RPMI7951 (cell line): ENCODE measurements at places on chromosomes 5 and 9. TPM values are rescaled to one million over a fixed set of nuclear protein-coding genes. Genes with fewer than 3 reads are reported as not detected.
A peak's percentile ranks its signal among the peaks of the same experiment; 100 is the strongest.

DNA sequence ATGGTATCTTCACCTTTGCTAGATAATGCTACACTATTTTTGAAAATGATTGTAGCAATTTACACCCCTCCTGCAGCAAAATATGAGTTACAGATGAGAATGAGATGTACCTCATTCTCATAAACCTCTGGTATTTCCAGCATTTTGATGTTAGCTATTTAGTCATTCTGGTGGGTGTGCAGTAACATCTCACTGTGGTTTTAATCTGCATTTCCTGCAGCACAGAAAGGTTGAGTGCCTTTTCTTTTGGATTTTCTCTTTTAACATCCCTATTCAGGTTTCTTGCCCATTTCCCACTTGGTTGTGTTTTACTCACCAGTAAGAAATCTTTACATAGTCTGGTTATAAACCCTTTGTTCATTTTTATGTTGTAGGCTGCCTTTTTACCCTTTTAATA is 206.2 kb downstream of the NR3C1 start:
- DNase-seq, result peak; percentile 41

DNA sequence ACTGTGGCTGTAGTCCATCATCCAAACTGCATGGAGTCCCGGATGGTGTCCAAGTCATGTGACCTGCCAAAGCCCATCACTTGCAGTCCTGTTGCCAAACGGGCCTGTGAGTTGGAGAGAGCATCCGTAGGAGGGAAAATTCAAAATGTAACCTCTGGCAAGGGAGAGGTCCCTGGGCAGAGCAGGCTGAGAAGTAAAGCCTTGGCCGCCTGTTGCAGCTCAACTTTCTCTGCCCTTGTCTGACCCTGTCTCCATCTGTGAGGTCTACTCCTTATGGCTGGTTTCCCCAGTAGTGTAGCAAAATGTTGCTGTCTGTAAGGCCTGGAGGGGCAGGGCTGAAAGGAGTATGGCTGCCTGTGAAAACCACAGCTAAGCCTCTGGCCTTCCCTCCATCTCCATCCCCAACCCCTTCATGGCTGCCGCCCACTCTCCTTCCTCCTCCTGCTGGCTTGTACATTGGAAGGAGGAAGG is 163.5 kb downstream of the SEMA6A start:
- DNase-seq, result no peak

DNA sequence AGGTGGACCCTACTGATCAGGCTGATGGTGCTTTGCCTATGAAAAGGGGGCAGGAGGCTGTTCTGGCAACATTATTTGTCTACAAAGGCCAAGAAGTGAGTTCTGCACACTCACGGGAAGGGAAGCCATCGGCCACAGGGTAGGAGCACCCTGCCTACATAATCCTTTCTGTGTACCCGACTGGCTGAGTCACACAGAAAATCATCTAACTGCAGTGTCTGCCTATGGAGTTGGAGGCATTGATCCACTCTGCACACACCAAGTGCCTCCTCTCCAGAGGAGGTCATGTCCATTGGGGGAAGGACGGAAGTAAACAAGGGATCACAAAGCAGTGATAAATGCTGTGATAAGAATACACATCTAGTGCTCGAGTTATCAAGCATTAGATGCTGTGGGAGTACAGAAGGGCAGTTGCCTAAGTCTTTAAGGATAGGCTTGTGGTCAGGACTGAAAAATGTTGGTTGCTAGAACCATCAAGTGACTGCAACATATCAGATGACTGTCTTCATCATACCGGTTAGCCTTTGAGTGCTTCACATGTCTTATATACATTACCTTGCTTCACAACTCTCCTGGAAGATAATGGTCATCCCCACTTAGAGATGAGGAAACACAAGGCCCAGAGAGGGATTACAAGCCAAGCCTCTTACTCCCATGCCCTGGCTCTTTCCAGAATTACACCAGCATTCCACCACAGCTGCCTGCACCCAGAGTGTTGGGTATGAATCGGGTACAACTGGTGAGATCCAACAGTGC is 1.3 kb upstream of the SLC2A8 start:
- no peak for DNase-seq

DNA sequence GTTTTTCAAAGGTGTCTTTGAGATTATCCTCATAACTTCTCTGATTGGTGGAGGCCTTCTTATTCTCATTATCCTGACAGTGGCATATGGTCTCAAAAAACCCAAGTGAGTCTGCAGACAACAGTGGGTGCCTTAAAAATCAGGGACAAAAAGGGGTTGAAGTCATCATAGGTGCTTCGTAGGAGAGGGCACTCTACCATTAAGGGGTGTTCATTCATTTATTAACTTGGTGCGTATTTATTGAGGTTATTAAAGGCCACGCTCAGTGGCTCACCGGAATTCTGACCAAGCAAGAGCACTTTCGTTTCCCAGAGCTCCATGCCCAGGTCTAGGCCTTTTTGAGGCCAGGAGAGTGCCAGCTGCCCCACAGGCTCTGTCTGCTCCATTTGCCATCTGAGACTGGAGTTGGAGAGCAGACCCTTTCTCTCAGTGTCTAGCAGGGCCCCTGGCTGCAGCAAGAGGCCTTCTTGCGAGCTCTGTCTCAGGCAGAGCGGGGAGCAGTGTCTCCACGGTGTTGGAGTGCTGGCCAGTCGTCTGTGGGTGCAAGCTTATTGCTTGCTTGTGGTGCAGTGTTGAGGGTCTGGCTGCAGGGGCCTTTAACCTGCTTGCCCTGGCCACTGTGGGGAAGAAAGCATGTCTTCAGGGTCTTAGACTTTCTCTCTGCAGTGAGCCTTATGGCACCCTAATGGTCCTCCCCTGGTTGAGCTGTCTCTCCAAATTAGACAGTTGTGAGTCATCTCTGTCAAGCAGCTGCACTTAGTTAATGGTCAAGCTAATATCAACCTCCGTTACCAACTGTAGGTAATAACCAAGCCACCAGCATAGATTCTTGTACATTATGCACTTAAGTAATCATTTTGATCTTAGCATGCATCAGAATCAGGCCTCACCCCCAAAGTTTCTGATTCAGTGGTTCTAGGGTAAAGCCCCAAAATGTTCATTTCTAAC is 62.6 kb downstream of the IL31RA start:
- no peak for DNase-seq

- DNase-seq, result no peak
Measured at GRCh38 chr5:107135391-107135790, 535.3 kb downstream of the EFNA5 start.

GRCh38 chr5:153159616-153160015 is 330.9 kb upstream of the GRIA1 start:
- peak; percentile 14 for DNase-seq

DNA sequence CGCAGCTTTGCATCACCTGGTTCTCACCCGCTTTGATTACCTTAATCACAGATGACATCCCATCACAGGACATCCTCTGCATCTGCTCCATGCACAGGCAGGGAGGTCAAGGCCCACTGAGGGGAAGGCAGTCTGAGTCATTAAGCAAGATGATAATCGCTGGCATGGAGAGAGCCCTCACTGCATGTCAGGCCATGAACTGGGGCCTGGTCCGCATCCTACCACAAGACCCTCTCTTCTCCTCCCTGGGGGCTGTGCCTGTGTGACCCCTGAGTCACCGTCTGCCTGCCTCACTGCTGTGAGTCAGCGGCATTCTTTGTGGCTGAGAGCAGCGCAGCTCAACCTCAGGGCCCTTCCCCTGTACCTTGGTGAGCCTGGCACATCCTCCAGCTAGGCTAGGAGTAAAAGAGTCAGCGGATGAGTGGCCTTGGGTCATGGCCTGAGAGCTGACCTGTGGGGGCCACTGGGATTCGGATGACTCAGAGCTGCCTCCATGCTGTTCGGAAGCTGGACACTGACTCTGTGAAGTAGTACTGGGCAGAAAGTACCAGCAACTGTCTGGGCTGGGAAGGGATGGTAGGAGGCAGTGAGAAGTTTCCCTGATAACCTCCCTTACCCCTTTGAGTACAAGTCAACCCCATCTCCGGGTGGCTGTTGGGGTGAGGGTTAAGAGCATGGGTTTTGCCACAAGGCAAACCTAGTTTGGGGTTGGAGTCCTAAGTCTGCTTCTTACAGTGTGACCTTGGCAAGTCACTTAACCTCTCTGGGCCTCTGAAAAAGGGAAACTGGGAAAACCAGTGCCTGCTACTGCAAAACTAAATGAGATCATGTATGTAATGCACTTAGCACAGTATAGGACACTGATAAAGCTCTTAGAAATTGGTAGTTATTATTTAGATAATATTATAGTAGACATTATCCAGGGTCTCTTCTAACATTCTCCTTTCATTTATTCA is 14.6 kb upstream of the ARSI start:
- peak; percentile 99 for DNase-seq

The FREM1 gene
- total RNA-seq, result 0.60 and 0.88 TPM in 2 replicates

DNA sequence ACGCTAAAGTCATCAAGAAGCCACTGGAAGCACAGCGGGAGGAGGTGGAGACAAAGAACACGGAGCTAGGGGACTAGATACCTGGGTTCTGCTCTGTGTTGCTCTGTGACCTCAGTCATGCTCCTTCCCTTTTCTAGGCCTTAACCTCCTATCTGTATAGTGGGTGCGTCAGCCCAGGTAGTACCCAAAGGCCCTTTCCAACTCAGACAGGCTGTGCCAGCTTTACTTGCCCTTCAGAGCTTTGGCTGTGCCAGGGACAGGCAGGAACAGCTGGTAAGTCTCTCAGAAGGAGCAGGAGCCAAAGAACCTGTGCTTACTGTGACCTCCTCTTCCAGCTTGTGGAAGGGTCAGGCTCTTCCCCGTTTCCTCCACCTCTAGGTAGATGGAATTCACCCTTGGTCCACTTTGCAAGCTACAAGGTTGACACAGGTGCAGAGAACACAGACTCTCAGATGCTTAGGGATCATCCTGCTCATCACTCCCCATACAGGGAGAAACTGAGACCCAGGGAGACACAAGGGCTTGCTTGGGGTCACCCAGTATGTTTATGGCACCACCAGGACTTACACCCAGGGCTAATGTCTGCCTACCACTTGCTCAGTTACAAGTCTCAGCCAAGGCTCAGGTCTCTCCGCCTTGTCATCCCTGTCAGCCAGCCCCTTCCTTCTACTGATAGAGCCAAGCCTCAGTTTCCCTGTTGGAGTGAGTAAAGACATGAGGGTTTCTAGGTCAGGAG is 1.7 kb downstream of the CCDC69 start:
- DNase-seq, result no peak

- DNase-seq, result no peak
Measured at GRCh38 chr9:77677957-77678535, 29.9 kb upstream of the GNA14 start.

GRCh38 chr5:167389537-167389936 is 901.9 kb upstream of the WWC1 start:
- no peak for DNase-seq

DNA sequence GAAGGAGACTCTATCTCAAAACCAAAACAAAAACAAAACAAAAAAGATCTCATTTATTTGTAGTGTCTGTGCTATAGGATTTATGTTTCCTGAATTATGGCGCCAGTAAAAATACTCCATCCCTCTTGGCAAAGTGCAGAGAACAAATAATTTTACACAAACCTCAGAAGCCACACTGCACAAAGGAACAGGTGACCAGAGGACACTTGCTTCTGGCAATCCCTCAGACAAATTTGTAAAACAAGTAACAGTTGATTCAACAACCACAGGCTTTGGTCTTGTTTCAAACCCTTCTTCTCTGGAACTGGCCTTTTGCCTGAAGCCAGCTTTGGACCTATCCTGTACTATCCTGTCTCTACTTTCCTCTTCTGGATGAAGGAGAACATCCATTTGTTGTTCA is 502.1 kb downstream of the DMAC1 start:
- DNase-seq, result no peak

GRCh38 chr9:13278368-13279246 is 885 bp downstream of the MPDZ start:
- DNase-seq, result peak; percentile 61

- no peak for DNase-seq
Measured at GRCh38 chr9:75106857-75107256, 18.5 kb downstream of the OSTF1 start.

DNA sequence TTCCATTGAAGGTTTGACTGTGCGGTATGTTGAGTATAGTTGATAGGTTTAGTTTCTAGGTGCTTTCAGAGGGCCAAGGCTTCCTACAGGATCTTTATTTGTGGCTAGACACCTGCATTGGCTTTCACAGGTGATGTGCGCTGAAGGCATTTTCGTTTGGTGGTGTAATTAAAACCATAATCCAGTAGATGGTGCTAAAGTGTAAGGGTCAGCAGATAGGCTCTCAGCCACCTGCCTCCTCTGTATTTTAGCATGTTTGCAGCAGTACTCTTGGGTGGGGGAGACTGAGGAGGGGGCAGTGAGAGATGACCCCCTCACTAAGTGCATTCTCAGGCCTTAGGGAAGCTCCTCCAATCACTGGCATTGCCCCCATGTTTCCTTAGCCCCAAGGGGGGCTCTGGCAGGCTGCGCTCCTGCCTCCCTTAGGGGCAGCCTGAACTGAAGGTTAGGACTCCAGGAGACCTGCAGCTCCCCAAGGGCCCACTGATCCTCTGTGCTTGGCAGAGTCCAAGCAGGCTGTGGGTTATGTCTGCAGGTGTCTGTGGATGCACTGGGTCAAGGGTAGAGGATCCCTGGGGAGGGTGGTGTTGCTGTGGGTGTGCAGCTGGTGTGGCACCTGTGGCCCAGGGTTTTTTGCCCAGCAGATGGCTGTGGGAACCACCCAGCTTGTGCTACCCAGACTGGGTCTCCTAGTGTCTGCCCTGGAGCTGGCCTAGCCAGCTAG is 23.4 kb downstream of the CDK20 start:
- DNase-seq, result peak; percentile 25

The GM2A gene
- 13.3 and 15.5 TPM in 2 replicates for total RNA-seq

GRCh38 chr5:5795074-5795771 is 372.7 kb downstream of the ICE1 start:
- DNase-seq, result no peak

The ENTPD8 gene
- not detected in 2 replicates for total RNA-seq

GRCh38 chr9:105187781-105188180 is 56.7 kb upstream of the SLC44A1 start:
- peak; percentile 45 for DNase-seq

DNA sequence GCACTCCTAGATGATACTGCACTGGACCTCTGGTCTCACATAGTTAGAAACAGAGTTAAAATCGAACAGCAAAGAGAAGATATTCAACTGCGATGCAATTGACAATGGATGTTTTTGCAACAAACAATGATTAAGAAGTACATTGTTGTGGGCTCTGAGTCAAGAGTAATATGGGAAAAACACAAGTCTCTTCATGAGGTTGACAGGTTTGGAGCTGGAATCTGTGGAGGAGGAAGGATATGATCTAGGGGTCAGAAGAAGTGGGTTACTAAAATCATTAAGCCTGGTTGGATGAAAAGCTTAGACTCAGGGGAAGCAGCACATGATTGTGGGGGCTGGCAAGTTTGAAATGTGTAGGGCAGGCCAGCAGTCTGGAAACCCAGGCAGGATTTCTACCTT is 53.1 kb downstream of the PDCD1LG2 start:
- no peak for DNase-seq

The PCDHA12 gene
- total RNA-seq, result not detected in 2 replicates
